ENCODE measurements at places on chromosomes 4 and X.

GRCh38 chr4:174154215-174154854 is 129.1 kb downstream of the FBXO8 start:
- no peak for DNase-seq

GRCh38 chr4:6658209-6658595 is 17.7 kb downstream of the MRFAP1 start:
- DNase-seq = no peak

GRCh38 chr4:112277220-112277619 is 8.5 kb downstream of the TIFA start:
- DNase-seq = no peak

GRCh38 chr4:8026453-8026852 is 86.8 kb upstream of the AFAP1 start:
- no peak for DNase-seq

DNA sequence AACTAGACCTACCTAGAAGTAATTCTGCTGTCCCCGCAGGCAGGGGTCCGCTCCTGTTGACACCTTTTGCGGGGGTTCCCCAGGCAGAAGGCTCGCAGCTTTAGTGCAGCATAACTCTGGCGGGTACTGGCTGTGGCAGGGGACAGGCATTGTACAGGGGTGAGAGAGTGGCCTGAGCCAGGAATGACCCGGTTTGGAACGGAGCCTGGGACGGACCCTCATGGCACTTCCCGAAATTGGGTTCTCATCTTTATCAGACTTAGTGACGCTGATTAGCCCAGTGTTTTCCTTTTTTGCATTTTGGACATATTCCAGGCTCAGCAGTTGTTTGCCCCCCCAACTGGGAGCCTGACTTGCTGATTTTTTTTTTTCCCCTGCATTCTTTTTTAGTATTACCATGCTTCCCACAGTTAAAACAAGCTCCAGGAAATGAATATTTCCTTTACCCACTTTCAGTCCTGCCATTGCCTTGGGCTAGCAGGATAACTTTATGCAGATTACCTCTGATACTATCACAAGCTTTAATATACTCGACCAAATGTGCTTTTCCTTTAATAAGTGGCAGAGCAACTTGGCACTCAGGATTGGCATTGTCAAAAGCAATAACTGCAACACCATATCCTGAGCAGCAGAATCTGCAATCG is 55.8 kb upstream of the WDR1 start:
- no peak for DNase-seq

DNA sequence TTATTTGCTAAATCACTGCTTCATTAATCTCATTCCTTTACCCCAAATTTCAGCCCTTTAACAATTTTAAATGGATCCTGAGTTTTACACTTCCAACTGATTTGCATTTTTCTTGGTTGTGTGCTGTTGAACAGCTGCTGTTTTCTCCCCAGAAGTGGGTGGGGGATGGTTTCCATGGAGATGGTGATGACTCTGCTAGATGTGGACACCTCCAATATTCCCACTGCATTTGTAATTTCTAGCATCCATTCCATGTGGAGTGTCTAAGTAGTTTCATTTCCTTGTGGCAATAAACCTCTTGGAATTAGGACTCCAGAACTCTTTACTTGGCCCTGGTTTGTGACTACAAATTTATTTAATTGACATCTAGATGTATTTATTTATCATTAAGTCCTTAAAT is 330.4 kb downstream of the GBA3 start:
- DNase-seq = no peak

DNA sequence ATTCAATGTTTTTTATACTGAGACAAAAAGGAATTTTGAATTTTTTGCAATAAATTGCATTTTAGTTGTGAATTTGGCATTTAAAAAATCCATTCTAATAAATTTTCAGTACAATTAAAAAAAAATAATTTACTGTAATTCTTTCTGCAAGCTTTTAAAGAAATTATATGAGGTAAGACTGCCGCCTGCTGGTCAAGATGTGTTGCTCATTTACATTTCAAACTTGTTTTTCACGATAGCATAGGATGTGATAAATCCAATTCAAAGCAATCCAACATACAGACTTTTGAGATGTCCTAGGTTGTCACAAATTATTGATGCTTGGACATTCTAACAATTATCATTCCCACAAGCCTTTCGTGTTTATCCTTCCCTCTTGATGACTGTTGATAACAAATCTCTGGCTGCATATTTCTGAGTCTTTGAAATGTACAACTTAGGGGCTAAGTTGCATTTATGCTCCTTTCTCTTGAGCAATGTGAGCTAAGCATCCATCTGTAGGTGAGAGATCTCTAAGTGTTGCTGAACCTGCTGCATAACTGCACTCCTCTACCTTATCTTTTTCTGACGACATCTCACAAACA is 21.7 kb upstream of the MFAP3L start:
- DNase-seq = no peak
